ENCODE measurements at places on chromosomes 3 and 15.

- no peaks in the 10 kb centered on the region for H3K36me3 ChIP-seq
- no peak within 1 kb of the TSS for H3K4me3 ChIP-seq
- DNase-seq: no peak
These were observed at the start of gene CD200R1 for GRCh38 chr3:112974894-112975293. Gene CD200R1, minus strand, starts transcription at chr3:112975103. Its CDS starts 246 bp downstream, at chr3:112974857.

DNA sequence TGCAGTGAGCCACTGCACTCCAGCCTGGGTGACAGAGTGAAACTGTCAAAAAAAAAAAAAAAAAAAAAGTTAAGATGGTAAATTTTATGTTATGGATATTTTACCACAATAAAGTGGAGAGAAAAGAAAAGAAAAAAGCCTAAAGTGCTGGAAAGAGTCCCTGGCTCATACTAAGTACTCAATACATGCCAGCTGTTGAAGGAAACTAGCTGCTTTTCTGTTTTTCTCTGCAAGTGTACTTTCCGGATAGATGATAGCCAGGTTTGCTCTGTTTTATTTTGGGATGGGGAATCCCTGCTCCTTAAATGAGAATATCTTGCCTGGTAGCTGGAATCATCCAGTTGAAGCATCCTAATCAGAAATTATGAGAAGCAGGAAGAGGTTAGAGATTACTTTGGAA is 10.9 kb downstream of the EID1 start:
- no peaks in the 10 kb centered on the region for H3K36me3 ChIP-seq
- no peak for DNase-seq
- H3K27me3 ChIP-seq: no peaks in the 10 kb centered on the region
- H3K4me3 ChIP-seq: no peak overlapping the region
- no peaks in the 10 kb centered on the region for H3K4me1 ChIP-seq

- no peaks in the 10 kb centered on the region for H3K36me3 ChIP-seq
- H3K27me3 ChIP-seq: no peaks in the 10 kb centered on the region
- H3K4me3 ChIP-seq: no peak overlapping the region
- H3K27ac ChIP-seq: peak overlapping the region; percentile 87
- peaks cover 62% of the 10 kb centered on the region for H3K4me1 ChIP-seq
- DNase-seq: no peak
These were observed 5.8 kb downstream of the MYO9A start for GRCh38 chr15:72112116-72112515.

DNA sequence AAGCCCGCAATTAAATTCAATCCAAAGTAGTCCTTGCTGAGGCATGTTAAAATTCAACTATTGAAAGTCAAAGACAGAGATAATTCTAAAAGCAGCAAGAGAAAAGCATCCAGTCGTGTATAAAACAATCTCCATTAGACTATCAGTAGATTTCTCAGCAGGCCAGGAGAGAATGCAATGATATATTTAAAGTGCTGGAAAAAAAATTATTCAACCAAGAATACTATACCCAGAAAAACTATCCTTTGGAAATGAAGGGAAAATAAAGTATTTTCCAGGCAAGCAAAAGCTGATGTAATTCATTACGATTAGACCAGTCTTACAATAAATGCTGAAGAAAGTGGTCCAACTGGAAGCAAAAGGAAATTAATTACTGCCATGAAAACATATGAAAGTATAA is 113.5 kb downstream of the TRIM42 start:
- no peaks in the 10 kb centered on the region for H3K27me3 ChIP-seq
- H3K36me3 ChIP-seq: no peaks in the 10 kb centered on the region
- H3K27ac ChIP-seq: no peak overlapping the region
- H3K4me1 ChIP-seq: peaks cover 3% of the 10 kb centered on the region

DNA sequence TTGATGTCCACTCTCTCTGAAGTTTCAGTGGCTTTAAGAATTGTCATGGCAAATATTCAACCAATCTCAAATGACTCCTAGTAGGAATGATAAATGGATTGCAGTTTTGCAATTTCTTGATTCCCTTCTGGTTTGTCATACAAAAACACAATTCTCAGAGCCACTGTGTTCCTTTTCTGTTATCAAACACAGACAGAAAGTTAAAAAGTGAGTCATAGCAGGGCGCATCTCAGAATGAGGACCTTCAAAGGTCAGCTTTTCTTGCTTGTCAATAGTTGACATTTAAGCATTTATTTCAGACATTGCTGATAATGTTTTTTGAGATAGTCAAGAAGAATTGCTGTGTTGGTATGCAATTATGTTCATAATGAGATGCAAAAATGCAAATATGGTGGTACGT is 405.9 kb downstream of the NR2F2 start:
- no peak overlapping the region for H3K4me3 ChIP-seq
- no peaks in the 10 kb centered on the region for H3K27me3 ChIP-seq
- no peak for DNase-seq
- H3K36me3 ChIP-seq: 0 out of 2 replicates have a peak, but pooled peaks cover 2% of the 10 kb centered on the region

- no peak overlapping the region for H3K27ac ChIP-seq
- DNase-seq: no peak
- no peak overlapping the region for H3K4me3 ChIP-seq
- no peaks in the 10 kb centered on the region for H3K27me3 ChIP-seq
- H3K4me1 ChIP-seq: no peaks in the 10 kb centered on the region
These were observed 8.6 kb downstream of the NTRK3 start for GRCh38 chr15:88247914-88248313.

DNA sequence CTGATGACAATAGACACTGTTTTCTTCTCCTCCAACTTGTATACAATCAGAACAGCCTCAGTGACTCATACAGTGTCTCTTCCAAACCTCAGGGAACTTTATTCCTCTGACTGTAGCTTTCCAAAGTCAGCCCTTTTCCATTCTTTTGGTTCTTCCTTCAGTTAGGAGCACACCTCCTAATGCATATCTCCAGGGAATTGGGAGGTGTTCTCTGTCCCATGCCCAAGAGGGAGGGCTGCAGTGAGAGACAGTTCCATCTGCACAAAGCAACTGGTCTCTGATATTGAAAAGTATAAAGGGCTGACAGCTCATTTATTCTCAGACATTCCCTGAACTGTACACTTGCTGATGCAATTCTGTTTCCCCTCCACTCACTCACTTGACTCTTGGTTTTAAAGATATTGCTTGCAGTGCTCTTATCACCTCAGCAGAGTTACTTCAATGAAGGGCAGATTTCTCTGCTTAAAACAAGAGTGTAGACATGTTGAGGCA is 337.8 kb upstream of the TBC1D5 start:
- H3K36me3 ChIP-seq: no peaks in the 10 kb centered on the region
- no peak overlapping the region for H3K4me3 ChIP-seq
- H3K27ac ChIP-seq: no peak overlapping the region
- H3K4me1 ChIP-seq: no peaks in the 10 kb centered on the region
- DNase-seq: no peak

GRCh38 chr3:264394-265156 is 68.0 kb downstream of the CHL1 start:
- H3K4me1 ChIP-seq: peaks cover 53% of the 10 kb centered on the region
- no peak overlapping the region for H3K4me3 ChIP-seq
- DNase-seq: no peak
- no peaks in the 10 kb centered on the region for H3K36me3 ChIP-seq

DNA sequence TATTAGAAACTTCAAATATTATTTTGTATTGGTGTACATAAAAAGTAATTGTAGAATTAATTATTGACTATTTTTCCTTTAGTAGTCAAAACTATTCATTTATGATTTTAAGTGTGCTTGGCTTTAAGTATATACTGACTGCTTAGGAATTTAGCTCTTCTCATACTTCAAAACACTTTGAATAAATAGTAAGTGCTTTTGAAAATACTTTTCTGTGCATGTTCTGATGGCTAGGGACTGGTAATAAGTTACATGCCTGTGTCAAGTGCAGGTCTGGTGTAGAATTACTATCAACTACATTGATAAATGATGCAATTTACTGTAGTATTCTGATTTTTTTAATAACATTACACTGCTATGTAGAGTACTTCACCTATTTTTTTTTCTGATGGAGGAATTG is 397.6 kb upstream of the SGO1 start:
- no peaks in the 10 kb centered on the region for H3K36me3 ChIP-seq
- H3K27ac ChIP-seq: no peak overlapping the region
- H3K27me3 ChIP-seq: no peaks in the 10 kb centered on the region
- no peaks in the 10 kb centered on the region for H3K4me1 ChIP-seq
- DNase-seq: no peak

- H3K36me3 ChIP-seq: no peaks in the 10 kb centered on the region
- H3K27ac ChIP-seq: no peak overlapping the region
- no peak for DNase-seq
These were observed 13.3 kb downstream of the MYD88 start for GRCh38 chr3:38151667-38152265.

- H3K4me1 ChIP-seq: no peaks in the 10 kb centered on the region
- no peak overlapping the region for H3K4me3 ChIP-seq
- H3K36me3 ChIP-seq: no peaks in the 10 kb centered on the region
- H3K27ac ChIP-seq: no peak overlapping the region
- H3K27me3 ChIP-seq: no peaks in the 10 kb centered on the region
These were observed 880.2 kb downstream of the ROBO1 start for GRCh38 chr3:78887547-78888011.

DNA sequence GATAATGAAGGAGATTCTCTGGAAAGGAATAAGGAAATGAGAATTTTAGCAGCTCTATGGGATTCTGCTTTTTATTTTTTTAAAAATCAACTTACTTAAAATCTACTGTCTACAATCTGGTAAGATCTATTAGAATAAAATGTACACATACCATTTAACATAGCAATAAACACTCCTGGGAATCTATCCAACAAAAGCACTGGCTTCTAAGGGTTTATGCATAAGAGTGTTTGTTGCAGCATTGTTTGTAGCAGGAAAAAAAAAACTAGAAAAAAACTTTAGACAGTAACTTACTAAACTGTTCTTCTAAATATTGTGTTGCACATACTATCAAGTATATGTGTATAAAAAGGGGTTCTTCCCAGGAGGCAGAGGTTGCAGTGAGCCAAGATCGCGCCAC is 15.7 kb upstream of the RBP1 start:
- H3K27me3 ChIP-seq: no peaks in the 10 kb centered on the region
- H3K36me3 ChIP-seq: no peaks in the 10 kb centered on the region
- H3K4me1 ChIP-seq: no peaks in the 10 kb centered on the region

GRCh38 chr3:176987901-176988650 is 209.2 kb downstream of the TBL1XR1 start:
- H3K36me3 ChIP-seq: no peaks in the 10 kb centered on the region
- DNase-seq: no peak
- H3K27ac ChIP-seq: no peak overlapping the region
- no peak overlapping the region for H3K4me3 ChIP-seq
- no peaks in the 10 kb centered on the region for H3K27me3 ChIP-seq

- H3K4me3 ChIP-seq: no peak overlapping the region
- H3K27me3 ChIP-seq: no peaks in the 10 kb centered on the region
- no peak for DNase-seq
- no peaks in the 10 kb centered on the region for H3K4me1 ChIP-seq
These were observed 25.9 kb upstream of the MINAR1 start for GRCh38 chr15:79406210-79406609.

DNA sequence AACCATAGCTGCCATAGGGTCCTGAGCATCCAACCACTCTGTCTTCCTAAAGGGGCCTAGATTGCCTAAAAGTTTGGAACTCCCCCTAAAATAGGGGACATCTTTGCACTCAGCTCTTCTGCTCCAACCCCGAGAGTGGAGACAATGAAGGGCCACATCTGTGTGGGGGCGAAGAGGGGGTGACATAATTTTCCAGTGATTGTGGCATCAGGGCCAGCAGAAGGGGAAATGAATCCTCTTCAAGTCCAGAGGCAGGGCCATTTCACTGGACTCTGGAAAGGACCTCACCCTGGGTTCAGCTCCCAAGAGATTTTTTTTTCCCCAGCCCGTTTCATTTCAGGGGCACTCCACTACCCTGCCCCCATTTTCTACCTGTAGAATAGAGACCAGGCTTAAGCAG is 4.6 kb upstream of the ANKRD63 start:
- no peak overlapping the region for H3K27ac ChIP-seq
- H3K4me3 ChIP-seq: no peak overlapping the region
- H3K27me3 ChIP-seq: no peaks in the 10 kb centered on the region
- DNase-seq: no peak

GRCh38 chr15:94792196-94792595 is 560.8 kb downstream of the MCTP2 start:
- no peaks in the 10 kb centered on the region for H3K36me3 ChIP-seq
- no peak overlapping the region for H3K27ac ChIP-seq
- no peaks in the 10 kb centered on the region for H3K4me1 ChIP-seq

DNA sequence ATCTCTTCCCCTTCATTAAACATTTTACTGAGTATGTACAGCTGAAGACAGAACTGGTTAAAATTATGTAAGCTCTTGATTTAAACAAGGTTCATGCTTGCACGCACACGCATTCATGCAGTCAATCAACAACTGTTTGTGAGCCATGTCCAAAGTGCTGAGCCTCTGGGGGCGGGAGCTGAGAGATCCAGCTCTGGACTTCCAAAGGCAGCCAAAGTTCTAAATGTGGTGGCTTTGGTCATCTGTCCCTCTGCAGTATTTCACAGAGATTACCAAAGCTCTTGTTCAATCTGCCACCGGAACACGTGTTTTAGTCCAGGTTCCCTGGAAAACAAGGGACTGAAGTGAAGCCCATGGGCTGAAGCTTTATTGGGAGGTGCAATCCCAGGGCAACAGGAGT is 52.4 kb upstream of the SNRPA1 start:
- no peaks in the 10 kb centered on the region for H3K27me3 ChIP-seq
- no peaks in the 10 kb centered on the region for H3K36me3 ChIP-seq
- H3K4me3 ChIP-seq: no peak overlapping the region

DNA sequence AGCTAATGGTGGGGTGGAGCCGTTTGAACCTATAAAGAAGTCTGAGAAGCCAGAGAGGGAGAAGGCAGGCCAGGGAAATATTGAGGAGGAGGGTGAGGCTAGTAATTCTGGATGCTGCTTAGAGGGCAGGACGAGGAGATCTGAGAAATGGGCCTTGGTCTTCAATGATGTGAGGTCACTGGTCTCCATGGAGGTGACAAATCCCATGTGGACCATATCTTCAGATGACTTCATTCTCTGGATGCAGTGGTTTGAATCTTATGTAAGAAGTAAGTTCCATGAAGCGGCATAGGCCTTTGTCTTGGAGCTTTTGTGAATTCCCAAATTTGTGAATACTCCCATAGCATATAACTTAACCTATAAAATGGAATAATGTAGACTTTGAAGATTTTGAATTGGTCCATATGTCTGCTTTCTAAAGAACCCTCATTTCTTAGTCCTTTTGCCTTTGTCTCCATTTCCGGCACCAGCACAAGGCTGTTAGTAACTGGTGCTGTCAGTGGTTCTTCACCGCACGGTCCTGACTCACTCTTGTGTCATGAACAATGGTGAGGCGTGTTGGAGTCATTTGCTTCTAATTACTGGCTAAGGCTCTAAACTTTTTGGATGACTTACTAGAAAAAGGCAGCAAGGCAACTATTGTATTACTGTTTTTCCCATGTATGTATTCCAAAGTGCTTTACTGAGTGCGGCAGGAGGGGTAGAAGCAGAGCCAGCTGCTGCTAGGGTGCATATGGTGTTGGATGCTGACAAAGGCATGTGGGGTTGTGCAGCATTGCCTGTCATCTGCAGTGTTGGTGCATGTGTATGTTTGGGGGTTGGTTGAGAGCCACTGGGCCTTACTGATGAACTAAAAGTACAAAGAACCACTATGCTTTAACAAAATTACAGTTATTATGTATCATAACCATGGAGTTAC is 279.3 kb upstream of the C2CD4B start:
- H3K27me3 ChIP-seq: no peaks in the 10 kb centered on the region
- DNase-seq: no peak
- no peak overlapping the region for H3K4me3 ChIP-seq
- H3K4me1 ChIP-seq: no peaks in the 10 kb centered on the region
- H3K27ac ChIP-seq: no peak overlapping the region

GRCh38 chr15:96225642-96226259 is 104.7 kb upstream of the NR2F2 start:
- H3K4me3 ChIP-seq: no peak overlapping the region
- H3K4me1 ChIP-seq: no peaks in the 10 kb centered on the region
- no peaks in the 10 kb centered on the region for H3K36me3 ChIP-seq
- H3K27ac ChIP-seq: no peak overlapping the region
- DNase-seq: no peak

- H3K27me3 ChIP-seq: no peaks in the 10 kb centered on the region
- DNase-seq: no peak
- H3K4me1 ChIP-seq: peaks cover 13% of the 10 kb centered on the region
- no peaks in the 10 kb centered on the region for H3K36me3 ChIP-seq
- H3K4me3 ChIP-seq: no peak within 1 kb of the TSS
These were observed at the start of gene SLC24A5 for GRCh38 chr15:48120745-48121144. Gene SLC24A5, plus strand, starts transcription at chr15:48120990. Its CDS starts 55 bp downstream, at chr15:48121045.

Data from Karpas-422 (cell line).